Diencephalon (tissue), 1 donor: ENCODE measurements at places on chromosomes 4 and X. TPM values are rescaled to one million over a fixed set of nuclear protein-coding genes. Genes with fewer than 3 reads are reported as not detected.

The OSTC gene
- 64.6 TPM for total RNA-seq

The PITX2 gene
- total RNA-seq = 11.8 TPM

The CASP3 gene
- total RNA-seq = 70.8 TPM

The C1QTNF7 gene
- total RNA-seq = 0.69 TPM

The FNIP2 gene
- 53.5 TPM for total RNA-seq

The VEGFD gene
- 0.46 TPM for total RNA-seq

The OTUD6A gene
- total RNA-seq = not detected

The VCX3A gene
- not detected for total RNA-seq

The CXCL8 gene
- total RNA-seq = 0.23 TPM

The TXK gene
- 1.2 TPM for total RNA-seq

The NEUROG2 gene
- 1.6 TPM for total RNA-seq

The ODAM gene
- total RNA-seq = not detected

The PLK4 gene
- 11.8 TPM for total RNA-seq

The CHIC1 gene
- total RNA-seq = 22.6 TPM

The ASB9 gene
- 1.2 TPM for total RNA-seq

The PAGE4 gene
- total RNA-seq = not detected

The PAK3 gene
- 204 TPM for total RNA-seq

The PRDM5 gene
- 30.4 TPM for total RNA-seq

The RAB28 gene
- total RNA-seq = 30.2 TPM

The WAS gene
- 0.69 TPM for total RNA-seq

The AKAP4 gene
- total RNA-seq = not detected

The ADAMTS3 gene
- 13.1 TPM for total RNA-seq

The HS3ST1 gene
- 7.4 TPM for total RNA-seq

The CT47B1 gene
- not detected for total RNA-seq

The UGT2B7 gene
- total RNA-seq = not detected

The SSX2 gene
- total RNA-seq = not detected

The MAGEC2 gene
- not detected for total RNA-seq

The RS1 gene
- not detected for total RNA-seq

The OFD1 gene
- 21.0 TPM for total RNA-seq

The DNAAF6 gene
- 0.92 TPM for total RNA-seq

The MAGEA11 gene
- not detected for total RNA-seq

The P2RY4 gene
- not detected for total RNA-seq

The ANKRD37 gene
- 12.2 TPM for total RNA-seq

The PABPC1L2B gene
- 0.92 TPM for total RNA-seq

The CT55 gene
- total RNA-seq = not detected

The ITIH6 gene
- not detected for total RNA-seq

The BRS3 gene
- total RNA-seq = 2.5 TPM

The ATOH1 gene
- not detected for total RNA-seq

The TLL1 gene
- 4.6 TPM for total RNA-seq

The DIPK2B gene
- total RNA-seq = 2.5 TPM

The GABRE gene
- 4.4 TPM for total RNA-seq

The UCP1 gene
- total RNA-seq = 0.23 TPM

The GRPR gene
- 1.4 TPM for total RNA-seq

The SHROOM4 gene
- 3.0 TPM for total RNA-seq

The KCNE5 gene
- 7.8 TPM for total RNA-seq

The HSD17B10 gene
- 35.3 TPM for total RNA-seq

The CHM gene
- total RNA-seq = 42.0 TPM

The GPC3 gene
- 11.8 TPM for total RNA-seq

The GPR82 gene
- not detected for total RNA-seq

The ZNF718 gene
- 29.5 TPM for total RNA-seq

The ARHGEF6 gene
- 26.8 TPM for total RNA-seq

The EMCN gene
- 3.7 TPM for total RNA-seq

The CSAG3 gene
- total RNA-seq = not detected

The NAP1L2 gene
- 65.3 TPM for total RNA-seq

The EDNRA gene
- 11.1 TPM for total RNA-seq
